ENCODE measurements at places on chromosomes 6 and 20. TPM values are rescaled to one million over a fixed set of nuclear protein-coding genes. Genes with fewer than 3 reads are reported as not detected.

GRCh38 chr20:53707371-53708055, 113.9 kb upstream of the ZNF217 start:
- H3K4me3 ChIP-seq = no peak overlapping the region
- H3K4me1 ChIP-seq = no peaks in the 10 kb centered on the region
- no peaks in the 10 kb centered on the region for H3K36me3 ChIP-seq

GRCh38 chr6:56005426-56005825, 130.0 kb upstream of the BMP5 start:
- H3K36me3 ChIP-seq = no peaks in the 10 kb centered on the region
- DNase-seq = no peak
- H3K4me1 ChIP-seq = no peaks in the 10 kb centered on the region
- H3K27ac ChIP-seq = no peak overlapping the region

HS3ST5 gene
- total RNA-seq = not detected

KIFC1 gene
- total RNA-seq = not detected

PRIM2 gene
- total RNA-seq = 0.85 TPM

All from ascending aorta (tissue), 2 donors.